ENCODE measurements at places on chromosomes 6 and 20.
A peak's percentile ranks its signal among the peaks of the same experiment; 100 is the strongest.

DNA sequence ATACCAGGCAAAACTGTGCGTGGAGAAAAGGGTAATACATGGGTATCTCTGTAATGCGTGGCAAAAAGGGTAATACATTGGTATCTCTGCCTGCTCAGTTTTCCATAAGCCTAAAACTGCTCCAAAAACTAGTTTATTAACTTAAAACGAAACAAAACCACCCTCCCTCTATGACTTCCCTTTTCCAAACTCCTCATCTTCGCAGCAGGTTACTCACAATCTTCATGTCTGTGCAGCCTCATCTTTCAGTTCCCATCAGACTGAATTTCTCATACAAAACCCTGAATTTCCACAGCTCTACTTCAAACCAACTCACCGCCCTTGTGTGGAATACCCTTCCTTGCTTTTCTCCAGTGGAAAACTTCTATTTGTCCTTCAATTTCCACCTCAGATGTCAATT, 199.4 kb downstream of the PHACTR1 start:
- DNase-seq = no peak

GRCh38 chr6:156310701-156311100, 466.5 kb upstream of the ARID1B start:
- peak; percentile 44 for DNase-seq

DNA sequence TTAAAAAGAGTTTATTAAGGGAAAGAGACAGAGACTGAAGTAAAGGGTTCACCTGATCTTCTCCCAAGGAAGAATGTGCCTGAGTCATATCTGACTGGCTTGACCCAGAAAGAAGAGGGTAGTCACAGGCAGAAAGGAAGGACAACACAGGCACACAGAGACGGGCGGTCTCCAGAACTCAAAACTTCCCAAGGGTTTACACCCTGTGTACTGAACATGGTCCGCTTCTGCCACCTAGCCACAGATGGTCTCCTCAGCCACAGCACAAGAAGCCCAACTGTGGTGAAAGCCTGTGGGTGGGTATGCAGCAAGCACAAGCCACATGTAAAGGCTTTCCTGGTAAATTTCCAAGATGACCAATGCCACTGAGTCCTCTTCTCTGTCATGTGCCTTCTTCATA, 17.2 kb downstream of the UNC5CL start:
- DNase-seq = peak; percentile 78

DNA sequence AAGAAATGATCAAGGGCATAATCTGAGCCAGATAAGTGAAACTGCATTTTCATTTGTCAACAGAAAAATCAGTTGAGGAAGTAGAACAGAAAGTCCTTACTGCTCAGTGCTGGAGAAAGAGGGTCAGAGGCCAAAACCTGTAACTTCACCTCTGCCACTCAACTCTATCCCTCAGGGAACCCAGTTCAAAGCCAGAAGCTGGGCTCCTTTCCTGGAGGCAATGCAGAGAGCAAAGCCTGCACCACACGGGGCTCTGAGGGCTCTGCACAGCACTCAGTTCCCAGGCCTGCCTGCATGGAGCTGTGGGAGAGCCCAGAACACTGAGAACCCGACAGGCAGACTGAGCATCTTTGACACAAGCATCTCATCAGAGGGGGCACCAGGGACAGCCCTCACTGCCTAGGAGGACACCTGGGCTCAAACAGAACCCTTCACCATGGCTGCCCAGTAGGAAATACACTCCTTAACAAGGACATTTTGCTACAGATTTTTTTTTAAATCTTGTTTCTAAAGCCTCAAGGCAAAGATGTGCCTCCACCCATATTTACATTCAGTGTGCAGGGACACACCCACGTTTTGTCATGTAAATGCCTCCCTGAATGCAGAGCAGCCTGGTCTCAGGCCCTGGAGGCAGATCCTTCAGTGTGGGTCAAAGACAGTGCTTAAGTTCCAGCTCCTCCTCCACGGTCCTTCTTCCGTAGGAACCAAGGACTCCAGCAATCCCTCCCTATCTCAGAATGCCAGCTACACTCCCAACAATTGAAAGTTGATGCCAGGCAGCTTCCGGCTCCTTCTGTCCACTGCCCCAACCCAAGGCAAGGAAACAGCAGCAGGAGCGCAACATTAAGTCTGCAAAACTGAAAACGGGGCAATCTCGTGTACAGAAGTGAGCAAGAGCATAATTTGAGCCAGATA, 6.6 kb downstream of the RNASET2 start:
- DNase-seq = peak; percentile 73

GRCh38 chr6:1624851-1625781, 15.4 kb downstream of the FOXC1 start:
- no peak for DNase-seq

DNA sequence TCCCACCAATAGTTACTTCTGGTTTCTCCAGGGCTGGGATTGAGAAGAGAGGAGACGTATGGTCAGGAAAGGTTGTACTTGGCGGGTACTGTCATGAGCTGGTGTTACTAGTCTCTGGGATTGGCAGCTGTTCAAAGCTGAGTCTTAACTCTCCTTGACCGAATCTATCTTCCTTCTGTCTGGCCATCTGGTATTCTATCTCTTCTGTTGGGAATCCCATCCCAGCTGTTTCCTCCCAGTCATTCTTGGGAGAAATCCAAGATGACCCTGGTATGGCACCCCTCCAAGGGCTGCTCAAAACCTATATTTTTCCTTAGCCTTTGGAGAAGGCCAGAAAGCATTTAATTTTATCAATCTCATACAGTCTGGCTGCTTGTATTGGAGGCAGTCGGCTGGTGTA, 287.0 kb upstream of the CHD6 start:
- peak; percentile 88 for DNase-seq

All from NCI-H69 (cell line).